NCI-H2081 treated with DMSO at 0.1 percent for 48 hours (cell line): ENCODE measurements at places on chromosomes 7 and 10.
A peak's percentile ranks its signal among the peaks of the same experiment; 100 is the strongest.

DNA sequence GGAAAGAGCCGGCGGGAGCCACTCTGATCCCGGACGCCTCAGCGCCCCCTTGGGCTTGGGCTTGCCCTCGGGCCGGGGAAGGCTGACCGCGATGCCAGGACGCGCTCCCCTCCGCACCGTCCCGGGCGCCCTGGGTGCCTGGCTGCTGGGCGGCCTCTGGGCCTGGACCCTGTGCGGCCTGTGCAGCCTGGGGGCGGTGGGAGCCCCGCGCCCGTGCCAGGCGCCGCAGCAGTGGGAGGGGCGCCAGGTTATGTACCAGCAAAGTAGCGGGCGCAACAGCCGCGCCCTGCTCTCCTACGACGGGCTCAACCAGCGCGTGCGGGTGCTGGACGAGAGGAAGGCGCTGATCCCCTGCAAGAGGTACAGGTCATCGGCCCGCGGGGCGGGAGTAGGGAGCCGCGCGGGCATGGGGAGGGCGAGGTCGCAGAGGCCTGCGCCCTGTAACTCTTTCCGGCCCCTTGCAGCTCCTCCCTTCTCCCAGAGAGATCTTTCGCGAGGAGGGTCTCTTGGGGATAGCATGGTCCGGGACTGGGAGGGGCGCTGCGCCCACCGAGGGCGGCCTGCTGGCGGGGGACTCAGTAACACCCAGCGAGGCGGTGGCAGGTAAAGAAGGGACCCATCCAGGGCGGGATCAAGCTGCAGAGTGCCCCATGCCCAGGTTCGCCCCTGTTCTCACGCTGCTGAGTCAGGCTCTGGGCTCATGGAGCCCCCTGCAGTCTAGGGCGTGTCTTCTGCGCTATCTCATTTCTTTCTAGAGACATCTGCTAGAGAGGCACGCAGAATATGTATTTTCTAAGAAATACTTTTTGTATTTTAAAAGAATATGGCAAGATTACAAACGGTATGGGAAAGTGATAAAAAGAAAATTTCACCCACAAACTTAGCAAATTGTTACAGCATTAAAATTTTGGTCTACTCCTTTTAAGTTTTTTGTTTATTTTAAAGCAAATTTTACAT, 687 bp downstream of the EPDR1 start:
- DNase-seq: no peak

GRCh38 chr10:58488921-58489320, 23.8 kb upstream of the BICC1 start:
- peak; percentile 55 for DNase-seq

- no peak for DNase-seq
These were observed 24.8 kb downstream of the DUSP5 start for GRCh38 chr10:110522365-110522988.

GRCh38 chr10:130440494-130440893, 304.3 kb downstream of the GLRX3 start:
- no peak for DNase-seq

DNA sequence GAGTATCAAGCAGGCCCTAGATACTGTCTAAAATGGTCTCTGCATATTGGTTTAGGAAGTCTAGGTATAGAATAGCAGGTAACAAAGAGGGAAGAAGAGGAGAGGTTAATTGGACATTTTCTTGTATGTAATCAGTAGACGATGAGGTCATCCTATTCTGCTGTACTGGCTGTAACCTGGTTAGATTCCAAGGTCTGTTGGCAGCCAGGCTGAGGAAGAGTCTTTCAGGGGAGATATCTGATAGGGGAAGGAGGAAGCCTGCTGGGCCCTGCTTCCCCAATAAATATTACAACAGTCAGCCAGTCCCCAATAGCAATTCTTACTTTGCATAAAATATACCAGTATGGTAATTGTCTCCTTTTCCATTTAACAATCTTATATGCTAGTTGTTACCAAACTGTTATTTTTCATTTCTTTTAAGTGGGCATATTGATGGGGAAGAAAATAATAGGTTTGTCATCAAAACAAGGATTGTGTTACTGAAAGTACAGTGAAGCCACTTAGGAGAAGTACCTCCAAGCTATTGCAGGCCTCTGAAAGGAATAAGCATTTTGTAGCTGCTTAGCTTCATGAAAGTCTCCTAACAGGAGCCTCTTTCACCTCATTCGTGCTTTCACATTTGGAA, 186.4 kb downstream of the LRRC4 start:
- DNase-seq: peak; percentile 29

DNA sequence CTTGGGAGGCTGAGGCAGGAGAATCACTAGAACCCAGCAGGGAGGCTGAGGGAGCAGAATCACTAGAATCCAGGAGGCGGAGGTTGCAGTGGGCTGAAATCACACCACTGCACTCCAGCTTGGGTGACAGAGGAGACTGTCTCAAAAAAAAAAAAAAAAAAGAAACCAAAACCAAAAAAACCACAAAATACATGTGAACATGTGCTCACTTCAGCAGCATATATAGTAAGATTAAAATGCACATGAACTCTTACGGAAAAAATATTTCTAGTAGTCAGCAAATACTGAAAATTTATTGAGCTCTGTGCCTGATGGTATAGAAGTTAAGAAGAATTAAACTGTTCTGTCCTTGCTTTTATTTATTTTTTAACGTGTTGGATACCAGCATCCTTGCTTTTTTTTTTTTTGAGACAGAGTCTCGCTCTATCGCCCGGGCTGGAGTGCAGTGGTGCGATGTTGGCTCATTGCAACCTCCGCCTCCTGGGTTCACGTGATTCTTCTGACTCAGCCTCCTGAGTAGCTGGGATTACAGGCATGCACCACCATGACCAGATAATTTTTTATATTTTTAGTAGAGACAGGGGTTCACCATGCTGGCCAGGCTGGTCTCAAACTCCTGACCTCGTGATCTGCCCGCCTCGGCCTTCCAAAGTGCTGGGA, 9.6 kb upstream of the ZNF487 start:
- no peak for DNase-seq

DNA sequence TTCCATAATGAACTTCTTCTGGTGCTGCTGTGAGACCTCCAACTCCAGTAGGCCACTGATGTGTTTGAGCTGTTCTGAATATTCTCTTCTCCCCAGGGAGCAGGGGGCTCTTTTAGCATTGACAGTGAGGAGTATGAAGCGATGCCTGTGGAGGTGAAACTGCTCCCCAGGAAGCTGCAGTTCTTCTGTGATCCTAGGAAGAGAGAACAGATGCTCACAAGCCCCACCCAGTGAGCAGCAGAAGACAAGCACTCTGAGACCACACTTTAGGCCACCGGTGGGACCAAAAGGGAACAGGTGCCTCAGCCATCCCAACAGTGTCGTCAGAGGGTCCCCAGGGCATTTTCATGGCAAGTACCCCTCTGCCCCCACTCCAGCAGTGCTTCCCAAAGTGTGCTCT, 49.3 kb downstream of the DENND11 start:
- DNase-seq: no peak

DNA sequence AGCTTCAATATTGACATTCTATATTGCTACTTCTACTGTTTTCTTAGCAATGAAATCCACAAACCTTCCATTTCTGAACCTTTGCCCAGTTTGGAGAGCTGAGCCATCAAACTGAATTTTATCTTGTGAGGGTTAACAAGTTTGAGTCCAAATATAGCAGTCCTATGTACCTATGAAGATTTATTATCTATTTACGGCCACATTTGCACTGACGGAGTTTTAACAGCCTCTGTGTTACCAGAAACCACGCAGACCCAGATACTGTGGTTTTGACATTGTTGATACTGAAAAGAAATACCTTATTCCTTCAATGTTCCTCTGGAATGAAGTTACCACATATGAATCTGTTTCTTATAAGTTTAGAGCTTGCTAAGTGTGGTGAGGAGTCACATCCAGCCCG, 172.6 kb downstream of the FGFR2 start:
- DNase-seq: no peak

DNA sequence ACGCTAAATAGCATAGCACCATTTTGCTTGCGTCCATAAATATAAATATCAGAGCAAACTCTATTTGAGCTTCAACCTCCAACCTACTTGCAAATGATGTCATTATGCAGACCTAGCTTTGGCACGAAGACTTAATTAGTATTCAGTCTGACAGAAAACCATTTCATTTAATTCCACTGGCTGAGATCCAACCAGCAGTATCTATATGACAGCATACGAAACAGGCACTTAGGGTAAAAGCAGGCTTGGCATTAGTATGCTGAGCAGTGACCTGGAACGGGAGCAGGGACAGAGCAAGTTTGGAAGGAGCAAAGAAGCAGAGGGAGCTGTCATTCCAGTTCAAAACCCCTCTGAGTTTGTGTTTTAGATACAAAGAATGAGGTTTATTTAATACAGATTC, 312.5 kb upstream of the CHRM2 start:
- peak; percentile 97 for DNase-seq

GRCh38 chr7:75808106-75808505, 5.5 kb downstream of the CCL24 start:
- DNase-seq: peak; percentile 34

DNA sequence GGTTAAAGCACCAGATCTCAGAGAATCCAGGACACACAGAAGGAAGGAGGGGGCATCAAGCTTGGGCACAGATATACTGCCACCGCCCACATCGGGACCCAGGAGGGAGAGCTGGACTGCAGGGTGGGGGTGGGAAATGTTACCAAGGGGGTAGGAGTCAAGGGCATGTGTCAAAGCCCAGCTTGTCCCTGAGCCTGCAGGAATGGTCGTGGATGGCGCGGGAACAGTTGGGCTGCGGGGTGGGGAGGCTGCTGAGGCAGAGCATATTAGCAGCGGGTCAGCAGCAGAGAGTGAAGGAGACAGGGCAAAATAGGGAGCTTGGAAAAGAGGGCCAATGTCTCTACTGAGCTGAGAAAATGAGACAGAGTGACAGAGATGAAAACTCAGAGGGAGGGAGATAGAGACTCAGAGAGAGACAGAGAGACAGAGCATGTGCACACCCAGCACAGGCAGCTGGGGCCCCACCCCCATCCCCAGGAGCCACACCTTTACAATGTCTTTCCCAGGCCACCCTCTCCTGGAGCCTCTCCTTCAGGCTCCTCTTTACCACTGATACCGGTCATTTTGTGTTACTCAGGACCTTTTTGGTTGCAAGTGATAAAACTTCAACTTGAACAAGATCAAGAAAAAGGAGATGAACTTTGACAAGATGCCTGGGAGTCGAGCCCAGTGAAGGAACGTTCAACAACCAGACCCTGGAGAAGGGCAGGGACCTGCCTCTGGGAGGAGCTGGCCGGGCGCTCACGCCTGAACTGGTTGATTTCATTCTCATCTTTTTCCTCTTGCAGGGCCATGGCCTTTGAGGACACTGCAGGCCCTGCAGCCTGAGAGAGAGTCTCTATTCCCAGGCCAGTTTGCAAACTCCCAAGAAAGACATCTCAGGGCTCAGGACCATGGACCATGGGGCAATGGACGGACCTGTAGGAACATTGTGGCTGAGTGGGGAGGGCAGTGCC, 50.0 kb downstream of the AOC1 start:
- DNase-seq: no peak

DNA sequence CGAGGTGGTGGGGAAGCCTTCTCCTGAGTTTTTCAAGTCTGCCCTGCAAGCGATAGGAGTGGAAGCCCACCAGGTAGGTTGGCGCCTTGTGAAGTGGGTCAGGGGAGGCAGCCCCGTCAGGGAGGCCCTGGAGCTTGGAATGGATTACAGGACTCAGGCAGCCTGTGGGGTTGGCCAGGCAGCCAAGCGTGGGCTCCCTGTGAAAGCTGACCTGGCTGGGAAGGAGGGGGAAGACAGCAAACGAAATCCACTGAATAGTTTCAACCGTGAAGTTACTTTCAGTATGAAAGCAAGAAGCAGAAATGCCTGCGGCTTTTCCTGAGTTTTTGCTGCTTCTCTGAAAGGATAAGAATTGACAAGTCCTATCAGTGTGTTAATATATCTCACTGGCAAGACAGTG, 36.4 kb downstream of the LHPP start:
- DNase-seq: no peak

- DNase-seq: no peak
These were observed 9.8 kb downstream of the CLRN3 start for GRCh38 chr10:127882801-127883459.

DNA sequence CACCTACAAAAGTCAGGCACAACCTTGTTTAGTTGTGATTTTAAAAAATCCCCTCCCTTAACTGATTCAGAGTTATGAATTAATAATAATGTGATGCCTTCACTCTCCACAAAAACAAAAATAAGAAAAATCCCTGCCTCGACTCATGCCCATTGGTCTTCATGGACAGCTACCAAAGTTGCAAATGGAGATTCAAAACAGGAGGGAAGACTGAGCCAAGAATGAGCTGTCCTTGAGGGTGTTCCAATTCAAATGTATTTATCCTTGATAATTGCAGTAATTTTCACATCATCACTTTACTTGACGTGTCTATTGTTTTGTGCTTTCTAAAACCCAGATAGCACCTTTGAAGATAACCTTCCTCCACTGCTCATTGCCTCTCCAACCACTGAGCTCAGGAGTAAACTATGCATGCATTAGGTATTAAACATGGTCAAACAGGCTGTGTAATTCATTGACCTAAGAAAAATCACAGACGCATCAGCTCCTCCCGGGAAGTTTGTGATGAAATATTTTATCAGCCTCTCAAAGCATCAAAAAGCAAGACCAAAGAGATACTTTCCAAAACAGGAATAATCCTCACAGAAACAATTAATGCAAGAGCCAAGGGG, 712.7 kb upstream of the IGFBP3 start:
- no peak for DNase-seq

DNA sequence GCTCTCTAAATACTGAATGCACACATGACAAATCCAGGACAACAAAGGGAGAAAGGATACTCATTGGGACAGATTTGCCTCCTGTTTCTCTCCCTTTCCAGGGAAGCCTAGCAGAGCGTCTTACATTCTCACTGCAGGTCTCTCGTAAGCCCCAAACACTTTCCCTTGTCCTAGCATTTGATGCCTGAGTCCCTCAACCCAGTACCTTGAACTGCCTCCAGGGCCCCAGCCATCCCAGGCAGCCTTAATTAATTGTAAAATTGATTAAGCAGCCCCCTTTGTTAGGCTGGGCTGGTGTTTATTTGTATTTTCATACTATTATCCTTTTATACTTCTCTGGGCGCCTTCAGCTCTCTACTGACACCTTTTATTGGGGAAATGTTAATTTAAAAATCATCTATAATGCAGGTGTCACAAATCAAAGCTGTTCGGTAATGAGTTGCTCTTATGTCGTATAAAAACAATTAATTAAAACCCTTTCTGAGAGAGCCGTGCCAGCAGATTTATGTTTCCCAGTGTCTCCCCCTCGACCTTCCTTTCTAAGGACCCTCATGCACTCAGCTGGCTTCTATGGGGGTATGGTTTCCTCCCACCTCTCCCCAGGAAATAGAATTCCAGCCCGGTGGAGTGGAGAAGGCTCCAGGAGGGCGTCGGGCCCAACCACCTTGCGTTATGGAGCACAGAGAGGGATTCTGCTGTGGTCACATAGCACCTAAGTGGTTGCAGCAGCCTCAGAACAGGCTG, 243.8 kb downstream of the RPS24 start:
- no peak for DNase-seq
